ENCODE measurements at places on chromosomes 13 and 19. TPM values are rescaled to one million over a fixed set of nuclear protein-coding genes. Genes with fewer than 3 reads are reported as not detected.

Gene ZNF793
- total RNA-seq: 12.7 TPM

Gene NBEA
- 10.7 TPM for total RNA-seq

Gene HTR2A
- not detected for total RNA-seq

Gene ZNF677
- total RNA-seq: 19.3 TPM

Gene PCDH17
- not detected for total RNA-seq

Gene VPS36
- total RNA-seq: 71.5 TPM

Gene AP1M2
- total RNA-seq: not detected

Gene OLFM2
- not detected for total RNA-seq

Gene MBD3L2
- not detected for total RNA-seq

Gene PSPN
- 3.3 TPM for total RNA-seq

DNA sequence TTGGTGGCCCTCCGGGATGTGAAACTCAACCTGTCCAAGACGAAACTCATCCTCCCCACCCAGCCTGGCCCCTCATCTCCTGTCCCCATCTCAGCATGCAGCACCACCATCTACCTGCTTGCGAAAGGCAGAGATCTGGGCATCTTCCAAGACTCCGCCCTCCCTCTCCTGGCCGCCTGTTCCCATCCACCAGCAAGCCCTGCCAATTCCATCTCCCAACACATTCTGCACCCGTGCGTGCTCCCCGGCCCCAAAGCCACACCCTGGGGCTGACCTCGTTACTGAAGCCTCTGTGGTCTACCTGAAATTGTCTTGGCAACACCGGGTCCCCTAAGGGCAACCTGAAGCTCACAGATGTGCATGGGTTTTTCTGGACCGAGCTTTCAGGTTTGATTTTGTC, 13.2 kb upstream of the CAMSAP3 start:
- DNase-seq: no peak

DNA sequence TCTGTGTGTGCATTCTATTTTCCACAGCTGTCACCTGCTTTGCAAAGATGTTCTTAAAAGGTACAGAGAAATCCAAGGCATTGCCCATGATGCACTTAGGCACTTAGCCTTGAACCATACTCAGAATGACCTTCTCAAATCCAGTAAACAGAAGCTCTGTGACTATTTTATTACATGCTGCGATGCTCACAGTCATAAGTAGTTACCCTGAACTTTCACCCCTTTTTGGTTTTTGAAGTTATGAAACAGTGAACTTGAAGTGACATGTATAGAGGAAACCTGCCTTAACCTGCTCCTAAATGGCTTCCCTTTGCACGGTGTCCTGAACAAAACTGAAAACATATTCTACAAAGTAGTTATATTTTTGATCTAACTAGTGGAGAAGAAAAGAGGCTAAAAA, 100.4 kb downstream of the SLC10A2 start:
- no peak for DNase-seq

DNA sequence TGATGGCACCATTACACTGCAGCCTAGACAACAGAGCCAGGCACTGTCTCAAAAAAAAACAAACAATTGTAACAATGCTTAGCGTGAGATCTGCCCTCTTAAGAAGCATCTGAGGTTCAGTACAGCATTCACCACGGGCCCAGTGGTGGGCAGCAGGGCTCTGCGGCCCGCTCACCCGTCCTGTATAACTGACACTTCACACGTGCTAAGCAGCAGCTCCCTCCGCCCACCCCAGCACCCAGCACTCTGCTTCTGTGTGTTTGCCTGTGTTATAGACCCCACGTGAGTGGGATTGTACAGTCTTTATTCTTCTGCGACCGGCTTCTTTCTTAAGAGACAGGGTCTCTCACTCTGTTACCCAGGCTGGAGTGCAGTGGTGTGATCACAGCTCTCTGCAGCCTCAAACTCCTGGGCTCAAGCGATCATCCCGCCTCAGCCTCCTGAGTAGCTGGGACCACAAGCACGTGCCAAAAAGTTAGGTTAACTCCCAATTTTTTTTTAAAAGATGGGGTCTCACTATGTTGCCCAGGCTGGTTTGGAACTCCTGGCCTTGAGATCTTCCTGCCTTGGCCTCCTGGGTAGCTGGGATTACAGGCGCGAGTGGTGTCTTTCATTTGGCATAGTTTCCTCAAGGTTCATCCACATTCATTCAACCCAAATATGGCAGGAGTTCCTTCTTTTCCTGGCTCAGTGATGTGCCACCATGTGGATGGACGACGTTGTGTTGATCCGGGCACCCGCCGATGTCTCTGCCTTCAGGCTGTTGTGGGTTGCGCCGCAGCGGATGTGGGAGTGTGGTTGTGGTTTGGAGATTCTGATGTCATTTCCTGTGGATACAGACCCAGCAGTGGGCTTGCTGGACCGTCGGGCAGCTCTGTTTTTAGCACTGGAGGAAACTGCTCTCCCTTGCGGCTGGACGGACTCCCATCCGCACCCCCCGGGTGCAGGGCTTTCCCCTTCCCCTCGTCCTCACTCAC, 170.0 kb downstream of the KDM4B start:
- DNase-seq: peak; percentile 90

GRCh38 chr19:16185768-16186123, 536 bp downstream of the FAM32A start:
- DNase-seq: peak; percentile 64

DNA sequence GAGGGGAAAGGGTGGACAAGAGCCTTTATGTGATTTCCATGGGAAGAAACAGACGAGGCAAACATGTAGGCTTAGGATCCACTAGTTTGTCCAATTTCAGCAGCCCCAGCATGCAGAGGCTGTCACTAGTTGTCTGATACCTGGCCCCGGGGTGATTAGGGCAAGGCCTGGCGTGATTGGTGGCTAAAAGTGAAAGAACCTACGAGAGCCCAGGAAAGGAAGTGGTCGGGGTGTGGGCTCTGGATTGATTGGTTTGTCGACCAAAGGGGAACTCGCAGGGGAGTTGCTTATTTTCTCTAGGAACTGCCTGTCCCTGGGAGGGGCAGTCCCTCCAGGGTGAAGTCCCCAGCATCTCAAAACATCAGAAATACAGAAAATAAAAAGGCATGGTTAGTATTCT, 64.2 kb upstream of the UQCRFS1 start:
- peak; percentile 62 for DNase-seq

DNA sequence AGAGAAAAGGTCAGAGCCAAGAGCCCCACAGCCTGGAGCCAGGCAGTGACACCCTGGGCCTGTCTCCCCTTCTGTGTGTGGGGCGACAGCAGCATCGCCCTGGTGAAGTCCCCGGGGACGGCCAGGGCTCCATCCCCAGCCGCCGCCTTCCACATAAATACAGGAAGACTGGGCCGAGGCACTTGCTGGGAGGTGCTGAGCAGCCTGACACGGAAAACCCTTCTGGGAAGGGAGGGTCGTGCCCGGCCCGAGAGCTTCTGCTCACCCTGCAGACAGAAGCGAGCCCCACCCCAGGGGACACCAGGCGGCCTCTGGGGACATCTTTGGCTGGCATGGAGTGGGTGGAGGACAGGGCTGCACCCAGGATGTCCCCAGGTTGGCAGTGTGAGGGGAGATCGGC, 5.1 kb downstream of the FGF22 start:
- DNase-seq: no peak

DNA sequence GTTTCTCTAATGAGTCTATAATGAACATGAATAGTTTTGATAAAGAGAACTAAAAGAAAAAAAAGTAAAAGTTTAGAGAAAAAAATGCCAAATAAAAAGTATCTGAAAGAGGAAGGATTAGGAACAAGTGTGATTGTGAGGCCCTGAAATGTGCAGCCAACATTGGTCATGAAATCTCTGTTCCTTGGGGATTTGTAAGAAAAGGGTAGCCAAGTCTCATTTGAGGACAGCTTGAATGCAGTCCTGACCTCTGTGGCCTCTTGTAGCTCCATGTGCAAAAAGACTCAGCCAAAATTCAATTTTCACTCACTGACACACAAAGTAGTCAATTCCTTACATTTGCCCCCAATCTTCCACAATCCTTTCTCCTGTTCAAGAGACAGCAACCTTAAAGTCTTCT, 167.9 kb downstream of the KLF12 start:
- no peak for DNase-seq

DNA sequence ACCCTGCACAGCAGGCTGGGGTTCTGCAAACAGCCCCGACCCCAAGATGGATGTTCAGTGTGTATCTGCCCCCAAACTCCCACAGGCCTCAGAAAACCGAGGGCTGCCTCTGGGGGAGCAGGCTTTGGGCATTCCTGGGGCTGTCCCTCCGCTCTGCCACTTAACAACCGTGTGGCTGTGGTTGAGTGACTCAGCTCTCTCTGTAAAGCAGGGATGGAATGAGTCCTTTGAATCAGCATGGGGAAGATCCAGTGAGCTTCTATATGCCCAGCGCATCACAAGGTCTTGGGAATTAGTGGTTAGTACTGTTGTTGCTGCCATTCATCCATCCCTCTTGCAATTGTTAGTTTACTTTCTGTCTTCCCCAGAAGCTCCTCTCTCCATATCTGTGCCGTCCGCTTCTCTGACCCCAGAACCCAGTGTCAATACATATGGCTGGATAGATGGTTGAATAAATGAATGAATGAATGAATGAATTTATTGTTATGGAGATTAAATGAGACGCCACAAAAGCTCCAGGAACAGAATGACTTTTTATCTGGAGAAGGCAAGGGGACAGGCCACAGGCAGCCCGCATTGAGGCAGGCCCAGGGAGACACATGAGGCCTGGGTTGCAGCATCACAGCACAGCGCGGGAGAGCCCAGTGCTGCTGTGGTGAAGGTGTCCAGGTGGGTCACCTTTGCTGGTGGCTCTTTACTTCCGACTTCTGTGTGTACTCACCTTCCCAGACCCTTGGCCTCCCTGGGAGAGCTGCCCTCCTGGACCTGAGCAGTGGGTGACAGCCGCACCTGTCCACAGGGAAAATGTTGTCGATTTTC, 89.2 kb downstream of the RGCC start:
- DNase-seq: no peak

GRCh38 chr19:41776700-41777099, 19.7 kb upstream of the CEACAM3 start:
- no peak for DNase-seq

- peak; percentile 43 for DNase-seq
Measured at GRCh38 chr13:46572752-46573431, 19.9 kb downstream of the LRCH1 start.

DNA sequence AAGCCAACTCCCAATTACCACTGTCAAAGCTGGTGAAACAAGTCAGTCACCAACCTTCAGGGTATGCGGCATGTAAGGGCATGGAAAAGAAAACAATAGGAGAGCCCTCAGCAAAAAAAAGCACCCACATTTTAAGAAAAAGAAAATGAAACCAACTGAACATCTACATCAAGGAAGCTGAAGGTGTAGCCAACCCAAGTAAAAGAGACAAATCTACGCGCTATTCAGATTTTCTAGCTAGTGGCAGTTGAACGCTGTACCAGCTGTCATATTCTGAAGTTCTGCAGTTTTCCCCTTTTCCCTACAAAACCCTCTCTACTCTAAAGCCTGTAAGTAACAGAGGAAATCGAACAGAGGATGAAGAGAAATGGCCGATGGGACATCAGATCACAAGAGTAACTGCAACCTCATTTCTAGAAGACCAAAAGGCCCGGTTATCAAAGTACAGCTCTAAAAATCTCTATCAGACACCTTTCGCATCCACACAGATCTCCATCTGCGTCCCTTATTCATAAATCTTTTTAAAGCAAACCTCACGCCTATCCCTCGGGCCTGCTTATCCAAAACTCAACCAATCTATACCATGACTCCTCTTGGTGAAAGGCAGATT, 1.4 kb downstream of the MYCBP2 start:
- peak; percentile 64 for DNase-seq

GRCh38 chr13:110682746-110683145, 23.2 kb downstream of the CARS2 start:
- DNase-seq: no peak

GRCh38 chr19:53396525-53396868, 1.5 kb downstream of the ZNF765 start:
- DNase-seq: no peak

GRCh38 chr19:14432791-14433553, at the start of gene PKN1:
TSS of gene PKN1 (plus strand) at chr19:14433306. CDS start at chr19:14433522, 216 bp downstream.
- peak; percentile 73 for DNase-seq

- DNase-seq: no peak
Measured at GRCh38 chr13:40189898-40190630, 476.4 kb downstream of the FOXO1 start.

GRCh38 chr13:51832471-51833152, 12.4 kb downstream of the TMEM272 start:
- DNase-seq: peak; percentile 65

- no peak for DNase-seq
Measured at GRCh38 chr19:46366620-46367292, 19.9 kb downstream of the PPP5C start.

DNA sequence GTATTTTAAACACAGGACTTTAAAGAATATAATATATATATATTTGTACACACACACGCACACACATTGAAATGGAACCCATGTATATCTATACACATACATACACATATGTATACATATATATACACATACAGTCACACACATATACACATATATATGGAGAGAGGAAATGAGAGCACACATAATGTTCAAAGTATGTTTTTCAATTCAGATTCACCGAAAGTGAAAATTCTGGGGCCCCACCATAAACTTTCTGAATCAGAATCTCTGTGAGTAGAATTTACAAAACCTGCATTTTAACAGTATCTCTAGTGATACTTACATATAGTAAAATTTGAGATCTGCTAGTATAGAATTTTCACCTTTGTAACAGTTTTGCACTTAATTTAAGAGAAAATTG, 60.4 kb upstream of the OBI1 start:
- DNase-seq: no peak

DNA sequence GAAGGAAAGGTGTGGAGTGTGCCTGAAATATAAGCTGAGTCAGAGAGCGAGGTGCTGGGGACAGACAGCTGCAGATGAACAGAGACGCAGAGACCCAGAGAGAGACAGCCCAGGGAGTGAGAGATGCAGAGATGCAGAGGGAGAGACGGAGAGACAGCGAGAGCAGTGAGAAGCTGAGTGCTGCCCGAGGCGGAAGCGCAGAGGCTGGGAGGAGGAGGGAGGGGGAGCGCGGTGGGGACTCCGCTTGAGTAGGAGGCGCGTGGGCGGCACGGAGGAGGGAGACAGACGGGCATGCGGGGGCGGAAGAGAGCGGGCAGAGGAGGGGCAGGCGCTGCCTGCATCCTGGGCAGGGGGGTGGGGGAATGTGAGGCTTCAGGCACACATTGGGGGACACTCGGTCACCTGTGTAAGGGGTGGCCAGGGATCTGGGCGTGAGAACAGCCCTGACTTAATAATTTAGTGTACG, 25.7 kb downstream of the SLC8A2 start:
- DNase-seq: peak; percentile 76

Measured in B cell (primary cell).